ENCODE measurements at places on chromosomes 2 and 18. TPM values are rescaled to one million over a fixed set of nuclear protein-coding genes. Genes with fewer than 3 reads are reported as not detected.

GRCh38 chr2:125643585-125643984 lies 1012.4 kb upstream of the GYPC start:
- H3K27ac ChIP-seq, result no peak overlapping the region
- no peaks in the 10 kb centered on the region for H3K27me3 ChIP-seq
- H3K36me3 ChIP-seq, result no peaks in the 10 kb centered on the region
- H3K4me1 ChIP-seq, result no peaks in the 10 kb centered on the region
- DNase-seq, result no peak

- H3K27me3 ChIP-seq, result no peaks in the 10 kb centered on the region
- peaks cover 4% of the 10 kb centered on the region for H3K4me1 ChIP-seq
- peak; percentile 64 for DNase-seq
- no peak overlapping the region for H3K4me3 ChIP-seq
- no peak overlapping the region for H3K27ac ChIP-seq
These were observed 103.9 kb downstream of the VIT start for GRCh38 chr2:36800381-36800780.

DNA sequence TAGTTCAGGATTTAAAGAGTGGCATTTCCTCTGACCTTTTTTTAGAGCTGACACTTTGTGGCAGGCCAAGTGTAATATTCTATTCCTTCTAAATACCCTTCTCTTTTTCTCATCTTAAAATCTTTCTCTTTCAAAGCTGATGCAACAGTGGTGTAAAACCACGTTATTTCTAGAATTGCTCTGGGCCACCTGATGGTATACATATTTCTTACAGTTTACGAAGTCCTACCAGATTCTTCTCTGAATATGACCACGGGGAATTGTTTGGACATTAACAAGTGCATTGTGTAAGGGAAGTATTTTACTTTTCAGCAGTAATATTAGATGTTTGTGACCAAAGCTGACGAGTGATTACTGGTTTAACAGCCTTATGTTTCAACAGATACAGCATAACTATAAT lies 109.9 kb downstream of the PTPRM start:
- no peak for DNase-seq
- H3K27ac ChIP-seq, result no peak overlapping the region
- no peaks in the 10 kb centered on the region for H3K4me1 ChIP-seq
- no peaks in the 10 kb centered on the region for H3K36me3 ChIP-seq

DNA sequence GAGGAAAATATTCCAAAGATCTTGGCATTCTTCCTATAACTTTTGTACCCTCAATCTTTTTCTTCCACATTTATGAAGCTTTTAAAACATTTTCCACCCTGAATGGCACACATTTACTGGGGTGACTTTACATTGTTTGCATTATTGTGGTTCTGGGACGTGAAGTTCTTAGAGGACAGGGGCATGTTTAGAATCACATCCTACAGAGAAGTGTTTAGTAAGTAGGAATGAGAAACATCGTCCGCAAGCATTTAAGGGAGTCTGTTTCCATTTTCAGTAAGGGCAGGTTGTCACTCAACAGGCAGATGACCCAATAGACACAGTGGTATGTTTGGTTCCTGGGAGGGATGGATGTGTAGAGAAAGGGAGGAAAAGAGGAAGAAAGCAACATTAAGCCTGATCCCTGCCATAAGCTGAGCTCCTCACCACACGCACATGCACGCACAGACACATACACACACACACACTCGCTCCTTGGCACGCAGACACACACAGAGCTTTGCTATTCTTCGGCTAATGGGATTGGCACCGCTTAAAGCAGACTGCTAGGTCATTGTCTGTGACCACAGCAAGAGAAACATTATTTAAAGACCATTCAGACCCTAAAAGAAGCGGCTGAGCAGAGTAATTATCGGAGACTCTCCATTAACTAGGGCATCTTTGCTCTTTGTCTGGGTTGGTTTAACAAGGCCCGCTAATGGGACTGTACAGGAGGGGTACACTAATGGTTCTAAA lies 14.2 kb upstream of the PLEKHM3 start:
- H3K27ac ChIP-seq, result no peak overlapping the region
- no peaks in the 10 kb centered on the region for H3K36me3 ChIP-seq
- no peaks in the 10 kb centered on the region for H3K4me1 ChIP-seq
- no peak for DNase-seq

The SPDYA gene
- 0.61 TPM for polyA plus RNA-seq

The PDE11A gene
- polyA plus RNA-seq, result not detected

GRCh38 chr18:61765097-61765496 lies 127.7 kb downstream of the RNF152 start:
- no peaks in the 10 kb centered on the region for H3K27me3 ChIP-seq
- no peak overlapping the region for H3K4me3 ChIP-seq
- no peak overlapping the region for H3K27ac ChIP-seq
- no peaks in the 10 kb centered on the region for H3K4me1 ChIP-seq
- no peaks in the 10 kb centered on the region for H3K36me3 ChIP-seq

DNA sequence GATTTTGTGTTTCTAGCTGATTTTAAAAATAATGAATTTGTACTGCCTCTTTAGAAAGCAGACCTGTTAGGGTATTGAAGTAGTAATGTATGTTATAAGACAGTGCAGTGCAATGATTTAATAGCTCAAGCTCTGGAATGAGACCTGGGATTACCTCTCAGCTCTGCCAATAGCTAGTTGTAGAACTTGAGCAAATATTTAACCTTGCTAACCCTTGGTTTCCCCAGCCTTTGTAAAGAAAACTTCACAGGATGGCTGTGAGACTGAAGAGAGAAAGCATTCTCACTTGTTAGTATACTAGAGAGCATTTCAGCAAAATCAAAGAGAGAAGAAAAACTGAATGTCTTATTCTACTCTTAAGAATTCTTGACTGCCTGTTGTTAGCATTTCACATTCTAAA lies 293.9 kb downstream of the KIAA1328 start:
- no peaks in the 10 kb centered on the region for H3K4me1 ChIP-seq
- H3K4me3 ChIP-seq, result no peak overlapping the region
- H3K36me3 ChIP-seq, result no peaks in the 10 kb centered on the region
- no peak for DNase-seq
- no peaks in the 10 kb centered on the region for H3K27me3 ChIP-seq

DNA sequence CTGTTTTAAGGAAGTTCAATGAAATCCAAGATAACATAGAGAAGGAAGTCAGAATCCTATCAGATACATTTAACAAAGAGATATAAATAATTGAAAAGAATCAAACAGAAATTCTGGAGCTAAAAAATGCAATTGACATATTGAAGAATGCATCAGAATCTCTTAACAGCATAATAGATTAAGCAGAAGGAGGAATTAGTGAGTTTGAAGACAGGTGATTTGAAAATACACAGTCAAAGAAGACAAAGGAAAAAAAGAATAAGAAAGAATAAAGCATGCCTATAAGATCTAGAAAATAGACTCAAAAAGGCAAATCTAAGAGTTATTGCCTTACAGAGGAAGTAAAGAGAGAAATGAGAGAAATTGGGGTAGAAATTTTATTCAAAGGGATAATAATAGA lies 204.1 kb downstream of the SS18 start:
- H3K4me3 ChIP-seq, result no peak overlapping the region
- H3K36me3 ChIP-seq, result no peaks in the 10 kb centered on the region
- no peak overlapping the region for H3K27ac ChIP-seq
- DNase-seq, result no peak

DNA sequence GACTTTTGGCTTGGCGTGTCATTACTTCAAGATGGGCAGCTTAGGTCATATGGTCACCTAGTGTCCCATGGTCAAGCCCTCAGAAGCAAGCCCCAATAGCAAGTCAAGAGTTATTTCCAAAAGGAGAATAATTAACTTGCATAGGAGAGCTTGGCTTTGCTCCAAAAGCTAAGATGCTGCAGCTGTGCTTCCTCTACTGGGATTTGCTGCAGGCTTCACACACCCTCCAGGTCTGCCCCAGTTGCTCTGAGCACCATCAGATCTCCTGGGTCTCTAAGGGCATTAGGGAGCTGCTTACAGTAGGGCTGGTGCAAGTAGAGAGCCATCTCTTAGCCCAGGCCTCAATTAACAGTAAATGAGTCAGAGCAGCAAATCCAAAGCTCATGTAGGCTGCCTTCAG lies 46.6 kb downstream of the THUMPD2 start:
- DNase-seq, result no peak
- H3K27me3 ChIP-seq, result no peaks in the 10 kb centered on the region
- H3K4me1 ChIP-seq, result no peaks in the 10 kb centered on the region
- H3K4me3 ChIP-seq, result no peak overlapping the region
- H3K27ac ChIP-seq, result no peak overlapping the region
- H3K36me3 ChIP-seq, result peaks cover 6% of the 10 kb centered on the region

DNA sequence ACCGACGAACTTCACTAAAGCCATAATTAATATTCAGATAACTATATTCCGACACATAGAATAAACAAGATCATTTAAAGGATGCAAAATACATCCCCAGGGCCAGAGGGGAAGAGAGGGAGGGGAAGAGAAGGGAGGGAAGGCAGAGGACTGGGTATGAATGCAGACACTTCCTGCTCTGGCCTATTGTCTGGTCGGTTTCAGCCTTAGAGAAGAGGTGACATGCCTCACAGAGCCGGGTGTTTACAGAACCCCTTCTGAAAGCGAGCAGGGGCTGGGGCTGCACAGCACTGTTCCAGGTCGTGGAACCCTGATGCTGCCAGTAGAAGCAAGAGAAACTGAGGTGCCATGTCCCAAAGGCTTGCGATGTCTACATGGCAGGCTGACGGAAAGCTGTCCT lies 31.0 kb downstream of the CELF4 start:
- no peaks in the 10 kb centered on the region for H3K36me3 ChIP-seq
- H3K4me3 ChIP-seq, result no peak overlapping the region
- no peaks in the 10 kb centered on the region for H3K4me1 ChIP-seq
- no peak overlapping the region for H3K27ac ChIP-seq

- no peak overlapping the region for H3K27ac ChIP-seq
- H3K4me3 ChIP-seq, result no peak overlapping the region
- H3K27me3 ChIP-seq, result no peaks in the 10 kb centered on the region
- no peaks in the 10 kb centered on the region for H3K4me1 ChIP-seq
These were observed 34.1 kb downstream of the NFATC1 start for GRCh38 chr18:79429785-79430281.

GRCh38 chr2:70861777-70862625 lies 26.4 kb upstream of the CD207 start:
- H3K27me3 ChIP-seq, result peaks cover 13% of the 10 kb centered on the region
- DNase-seq, result peak; percentile 68
- H3K4me1 ChIP-seq, result no peaks in the 10 kb centered on the region
- no peak overlapping the region for H3K4me3 ChIP-seq

DNA sequence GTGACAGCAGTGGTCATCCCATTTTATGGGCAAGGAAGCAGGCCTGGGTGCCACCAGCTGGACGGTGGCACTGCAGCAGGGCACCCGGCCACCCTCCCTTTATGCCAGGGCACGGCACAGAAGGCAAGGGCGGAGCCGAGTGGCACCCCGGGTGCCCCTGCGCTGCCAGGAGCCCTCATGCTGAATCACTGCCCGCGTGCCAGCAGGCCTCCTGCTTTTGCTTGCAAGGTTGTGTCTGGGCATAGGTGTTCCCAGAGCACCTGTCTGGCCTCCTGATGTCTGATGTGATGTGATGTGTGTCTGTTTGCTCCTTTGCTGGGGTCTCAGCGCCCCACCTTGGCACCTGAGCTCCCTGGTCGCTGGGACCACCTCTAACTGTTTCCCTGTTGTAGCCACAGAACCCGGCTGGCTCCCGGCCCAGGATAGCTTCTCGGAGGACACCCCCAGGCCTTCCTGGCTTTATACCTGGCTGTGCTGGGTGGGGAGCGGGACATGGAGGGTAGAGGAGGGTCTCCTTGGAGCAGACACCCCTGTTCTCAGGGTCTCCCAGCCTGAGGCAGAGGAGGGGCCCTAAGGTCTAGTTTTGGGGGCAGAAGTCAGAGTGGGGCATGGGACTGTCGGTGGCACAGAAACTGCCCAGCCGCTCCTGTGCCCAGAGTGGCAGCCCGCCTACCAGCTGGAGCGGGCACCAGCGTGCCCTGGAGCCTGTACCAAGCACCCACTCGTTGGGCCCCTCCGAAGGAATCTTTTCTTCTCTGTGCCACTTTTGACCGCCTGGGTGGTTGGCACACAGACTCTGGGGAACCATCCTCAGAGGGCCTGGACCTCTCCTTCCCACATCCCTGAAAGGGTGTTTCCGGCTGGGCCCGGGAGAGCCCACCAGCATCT lies 3.6 kb downstream of the GPC1 start:
- no peaks in the 10 kb centered on the region for H3K36me3 ChIP-seq
- no peak overlapping the region for H3K27ac ChIP-seq
- H3K4me3 ChIP-seq, result no peak overlapping the region
- H3K4me1 ChIP-seq, result peaks cover 12% of the 10 kb centered on the region
- no peak for DNase-seq
- H3K27me3 ChIP-seq, result peaks cover 22% of the 10 kb centered on the region

DNA sequence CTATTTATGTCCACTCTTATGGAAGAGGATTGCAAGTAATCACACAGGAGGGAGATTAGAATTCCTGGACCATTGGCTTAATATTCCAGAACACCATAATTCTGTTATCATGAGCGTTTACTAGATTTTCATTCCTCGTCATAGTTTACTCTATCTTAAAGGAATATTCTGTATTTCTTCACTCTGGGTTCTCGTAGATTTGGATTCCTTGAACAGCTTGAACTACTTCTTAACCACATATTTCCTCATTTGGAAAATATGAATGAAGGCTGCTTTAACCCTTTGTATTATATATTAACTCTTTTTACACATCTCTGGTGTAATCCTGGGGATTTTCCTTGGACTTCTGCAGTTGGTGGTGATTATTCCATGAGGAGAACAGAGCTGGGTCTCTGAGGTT lies 46.3 kb upstream of the CCBE1 start:
- H3K36me3 ChIP-seq, result no peaks in the 10 kb centered on the region
- H3K4me3 ChIP-seq, result no peak overlapping the region
- DNase-seq, result no peak

Measured in CD8-positive, alpha-beta memory T cell (primary cell).